ENCODE measurements at places on chromosomes 13 and 19. TPM values are rescaled to one million over a fixed set of nuclear protein-coding genes. Genes with fewer than 3 reads are reported as not detected.

Gene C19orf85
- not detected for total RNA-seq

Gene RNASEH2B
- 139 TPM for total RNA-seq

Gene ZNF155
- 6.2 TPM for total RNA-seq

Gene COL4A1
- 0.21 TPM for total RNA-seq

Gene ZNF439
- 4.8 TPM for total RNA-seq

Gene MLLT1
- 4.4 TPM for total RNA-seq
